ENCODE measurements at places on chromosomes 4 and X. TPM values are rescaled to one million over a fixed set of nuclear protein-coding genes. Genes with fewer than 3 reads are reported as not detected.

DNA sequence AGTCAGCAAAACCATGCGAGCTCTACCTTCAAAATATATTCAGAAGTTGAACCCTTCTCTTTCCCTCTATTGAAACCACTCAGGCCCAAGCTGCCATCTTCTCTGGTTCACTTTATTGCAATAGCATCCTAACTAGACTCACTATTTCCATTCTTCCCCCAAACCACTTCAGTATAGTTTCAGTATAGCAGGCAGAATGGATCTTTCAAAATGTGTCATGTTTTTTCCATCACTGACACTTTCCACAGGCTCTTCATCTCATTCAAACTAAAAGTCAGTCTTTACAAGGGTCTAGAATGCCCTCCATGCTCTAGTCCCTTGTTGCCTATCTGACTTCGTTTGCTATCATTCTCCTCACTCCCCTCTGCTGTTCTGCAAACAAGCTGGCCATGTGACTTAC lies 274.4 kb downstream of the IDS start:
- no peak overlapping the region for H3K27ac ChIP-seq
- no peak overlapping the region for H3K4me3 ChIP-seq
- H3K36me3 ChIP-seq, result no peaks in the 10 kb centered on the region
- no peak for DNase-seq

Gene SEL1L3
- total RNA-seq, result 23.7 TPM

Gene OPN1LW
- total RNA-seq, result 2.6 TPM

Gene ITM2A
- total RNA-seq, result 5.8 TPM

DNA sequence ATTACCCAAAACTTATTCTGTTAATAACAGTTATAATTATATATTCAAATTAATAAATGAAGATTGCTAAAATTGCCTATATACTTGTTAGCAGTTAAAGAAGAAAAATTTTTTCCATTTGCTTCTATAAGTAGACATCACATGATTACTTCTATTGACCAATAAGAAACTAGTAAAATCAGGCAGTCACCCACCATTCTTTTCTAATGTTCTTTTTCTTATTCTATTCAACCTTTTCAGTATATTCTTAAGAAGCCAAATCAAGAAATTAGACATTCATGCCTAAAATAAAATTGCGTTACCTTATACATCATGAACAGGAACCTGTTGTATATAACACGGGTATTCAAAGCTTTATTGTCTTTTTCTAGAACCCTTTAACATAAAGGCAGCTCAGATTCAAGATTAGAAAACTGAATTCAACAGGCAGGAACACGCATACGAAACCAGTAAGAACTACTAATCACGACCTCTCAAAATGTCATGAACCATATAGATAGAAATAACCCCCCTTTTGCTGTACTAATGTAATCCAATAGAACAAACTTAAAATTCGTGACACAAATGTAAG lies 568.1 kb upstream of the DIPK2B start:
- H3K27me3 ChIP-seq, result peaks cover 2% of the 10 kb centered on the region
- H3K4me3 ChIP-seq, result no peak overlapping the region
- peaks cover 3% of the 10 kb centered on the region for H3K4me1 ChIP-seq
- H3K27ac ChIP-seq, result no peak overlapping the region
- no peaks in the 10 kb centered on the region for H3K36me3 ChIP-seq

- no peak overlapping the region for H3K4me3 ChIP-seq
- H3K36me3 ChIP-seq, result no peaks in the 10 kb centered on the region
- no peak overlapping the region for H3K27ac ChIP-seq
Measured at GRCh38 chr4:40200875-40201801, 4.3 kb downstream of the RHOH start.

- H3K27ac ChIP-seq, result no peak overlapping the region
- H3K36me3 ChIP-seq, result peaks cover 13% of the 10 kb centered on the region
- no peak overlapping the region for H3K4me3 ChIP-seq
- H3K4me1 ChIP-seq, result no peaks in the 10 kb centered on the region
- DNase-seq, result no peak
- H3K27me3 ChIP-seq, result peaks cover 4% of the 10 kb centered on the region
Measured at GRCh38 chr4:8362483-8362882, 78.0 kb downstream of the ACOX3 start.

- H3K4me1 ChIP-seq, result no peaks in the 10 kb centered on the region
- H3K27ac ChIP-seq, result no peak overlapping the region
- no peaks in the 10 kb centered on the region for H3K27me3 ChIP-seq
Measured at GRCh38 chr4:112073181-112073580, 72.1 kb upstream of the FAM241A start.

DNA sequence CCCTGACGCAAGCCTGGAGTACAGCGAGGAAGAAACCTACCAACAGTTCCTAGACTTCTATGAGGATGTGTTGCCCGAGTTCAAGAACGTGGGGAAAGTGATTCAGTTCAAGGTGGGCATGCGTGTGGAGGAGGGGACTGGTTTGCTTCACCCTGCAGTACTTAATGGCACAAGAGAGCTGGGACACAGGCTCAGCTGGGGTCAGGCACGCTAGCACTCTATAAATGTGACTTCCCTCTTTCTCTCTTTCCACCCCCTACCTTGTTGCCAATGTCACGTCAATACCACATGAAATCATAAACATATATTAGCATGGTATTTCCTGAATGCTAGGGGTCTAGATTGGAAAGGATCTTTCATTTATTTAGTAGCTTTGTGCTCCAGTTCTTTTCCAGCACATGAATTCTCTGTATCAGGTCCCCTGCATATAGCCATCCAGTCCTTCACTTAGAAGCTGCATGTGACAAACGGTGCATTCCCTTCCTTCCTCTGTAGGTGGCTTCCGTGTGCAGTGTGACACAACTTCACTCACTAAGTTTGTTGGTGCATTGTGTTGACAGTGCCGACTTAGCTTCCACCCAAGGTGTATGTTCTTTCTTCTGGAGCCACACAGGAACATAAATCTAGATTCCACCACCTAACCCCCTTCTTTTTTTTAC lies 25.6 kb downstream of the ZRSR2 start:
- DNase-seq, result no peak
- H3K27ac ChIP-seq, result no peak overlapping the region

- no peak for DNase-seq
- peak overlapping the region; percentile 54 for H3K4me3 ChIP-seq
- H3K27ac ChIP-seq, result no peak overlapping the region
- H3K4me1 ChIP-seq, result peaks cover 20% of the 10 kb centered on the region
- no peaks in the 10 kb centered on the region for H3K36me3 ChIP-seq
Measured at GRCh38 chrX:40004246-40004535, 93.6 kb downstream of the BCOR start.

Gene TBC1D8B
- total RNA-seq, result 4.6 TPM

DNA sequence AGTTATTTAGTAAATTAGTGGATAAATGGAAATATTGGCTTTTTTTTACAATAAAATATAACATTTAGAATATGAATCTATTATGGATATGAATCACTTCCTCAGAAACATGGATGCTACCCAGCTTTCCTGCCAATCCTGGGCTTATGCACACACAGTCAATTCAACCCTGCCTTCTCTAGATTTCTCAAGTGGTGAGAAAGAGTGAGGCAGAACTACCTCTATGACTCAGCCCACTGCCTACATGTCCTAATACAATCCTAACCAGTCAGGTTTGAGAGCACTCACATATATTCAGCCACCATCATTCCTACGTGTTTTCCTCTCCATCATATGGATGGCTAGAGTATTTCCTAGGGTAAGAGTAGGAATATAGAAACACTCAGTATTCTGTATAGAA lies 91.1 kb upstream of the ANKRD50 start:
- no peak overlapping the region for H3K4me3 ChIP-seq
- H3K36me3 ChIP-seq, result no peaks in the 10 kb centered on the region
- H3K4me1 ChIP-seq, result no peaks in the 10 kb centered on the region
- no peak overlapping the region for H3K27ac ChIP-seq
- DNase-seq, result no peak

Gene NALF2
- total RNA-seq, result 9.8 TPM

Measured in glutamatergic neuron (in vitro differentiated cells).